Globus pallidus (tissue), 1 donor: ENCODE measurements at places on chromosomes 7 and 10.

GRCh38 chr10:34058845-34059614, 724.6 kb upstream of the NRP1 start:
- DNase-seq, result peak; percentile 17

- DNase-seq, result no peak
Observed at GRCh38 chr10:13195016-13195415, 33.7 kb downstream of the MCM10 start.

- DNase-seq, result no peak
Observed at GRCh38 chr10:36349445-36350078, 707.5 kb upstream of the FZD8 start.

DNA sequence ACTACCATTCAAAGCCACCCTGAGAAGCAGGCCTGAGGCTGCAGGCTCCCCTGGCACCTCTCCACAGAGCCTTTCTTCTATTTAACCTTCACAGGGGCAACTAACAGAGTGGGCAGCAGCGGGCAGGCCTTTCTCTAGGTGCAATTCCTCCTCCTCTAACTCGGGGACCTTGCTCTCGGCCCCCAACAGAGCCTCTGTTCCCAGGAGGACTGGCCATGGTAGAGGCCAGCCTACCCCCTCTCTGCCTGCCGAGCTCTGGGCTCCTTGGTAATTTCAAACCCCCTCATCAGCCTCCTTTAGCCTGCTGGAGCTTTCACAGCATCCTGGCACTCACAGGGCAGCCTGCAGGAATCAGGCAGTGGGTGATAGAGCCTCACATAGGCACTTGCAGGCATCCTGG, 920.8 kb upstream of the ZNF722 start:
- DNase-seq, result no peak

DNA sequence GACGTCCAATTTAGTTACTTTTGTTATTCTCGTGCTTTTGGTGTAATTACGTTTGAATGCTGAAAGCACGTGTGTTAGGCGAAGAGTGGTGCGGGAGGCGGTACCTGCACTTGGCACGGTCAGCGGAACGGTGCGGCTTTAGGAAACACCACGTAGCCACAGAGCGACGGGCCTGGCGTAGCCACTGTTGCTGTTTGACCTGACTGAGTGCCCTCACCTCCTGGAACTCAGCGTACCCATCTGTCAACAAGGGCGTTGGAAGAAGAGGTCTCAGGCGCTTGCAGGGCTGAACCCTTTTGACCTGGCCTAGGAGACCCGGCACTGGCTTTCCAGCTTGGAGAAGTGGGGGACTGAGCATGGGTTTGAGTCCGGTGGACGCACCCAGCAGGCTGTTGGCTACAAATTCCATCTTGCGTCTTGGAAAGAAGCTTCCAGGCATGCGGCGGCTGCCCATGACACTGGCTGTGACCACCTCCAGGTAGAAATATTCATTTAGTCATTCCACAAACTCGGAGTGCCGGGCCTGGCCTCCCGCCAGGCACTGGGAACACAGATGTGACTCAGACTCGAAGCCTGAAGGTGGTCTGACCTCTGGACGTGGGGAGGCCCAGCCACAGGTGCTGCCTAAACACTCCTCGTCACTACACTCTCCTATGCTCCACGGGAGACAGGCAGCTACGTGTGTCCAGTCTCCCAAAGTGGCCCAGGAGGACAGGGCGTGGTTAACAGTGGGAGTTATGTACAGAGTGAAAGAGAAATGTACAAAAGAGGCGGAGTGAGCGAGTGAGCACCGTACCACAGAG, 22.2 kb downstream of the FAM20C start:
- no peak for DNase-seq

- no peak for DNase-seq
Observed at GRCh38 chr7:110309941-110310340, 781.0 kb upstream of the LRRN3 start.

- no peak for DNase-seq
Observed at GRCh38 chr10:50260791-50261281, 9.5 kb upstream of the ASAH2 start.

- no peak for DNase-seq
Observed at GRCh38 chr10:5545011-5545410, 20.2 kb downstream of the CALML3 start.

GRCh38 chr7:39199006-39199405, 221.3 kb downstream of the POU6F2 start:
- no peak for DNase-seq

- no peak for DNase-seq
Observed at GRCh38 chr7:20283385-20283784, 47.3 kb upstream of the ITGB8 start.

- no peak for DNase-seq
Observed at GRCh38 chr10:14678637-14679036, 96.1 kb downstream of the FAM107B start.

- DNase-seq, result no peak
Observed at GRCh38 chr7:27835376-27835775, 95.4 kb downstream of the TAX1BP1 start.

DNA sequence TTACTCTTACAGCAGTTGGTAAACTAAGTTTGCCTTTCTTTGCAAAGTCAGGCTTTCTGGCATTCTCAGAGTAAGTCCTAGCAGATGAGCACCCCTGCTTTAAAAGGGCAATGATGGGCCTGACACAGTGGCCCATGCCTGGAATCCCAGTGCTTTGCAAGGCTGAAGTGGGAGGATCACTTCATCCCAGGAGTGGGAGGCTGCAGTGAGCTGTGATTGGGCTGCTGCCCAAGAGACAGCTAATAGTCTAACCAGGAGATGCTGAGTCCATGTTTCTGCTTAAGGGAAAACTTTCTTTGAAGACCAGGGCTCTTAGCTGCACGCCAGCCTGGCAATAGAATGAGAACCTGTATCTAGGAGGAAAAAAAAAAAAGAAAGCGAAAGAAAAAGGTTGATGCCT, 100.2 kb upstream of the MPP7 start:
- no peak for DNase-seq

DNA sequence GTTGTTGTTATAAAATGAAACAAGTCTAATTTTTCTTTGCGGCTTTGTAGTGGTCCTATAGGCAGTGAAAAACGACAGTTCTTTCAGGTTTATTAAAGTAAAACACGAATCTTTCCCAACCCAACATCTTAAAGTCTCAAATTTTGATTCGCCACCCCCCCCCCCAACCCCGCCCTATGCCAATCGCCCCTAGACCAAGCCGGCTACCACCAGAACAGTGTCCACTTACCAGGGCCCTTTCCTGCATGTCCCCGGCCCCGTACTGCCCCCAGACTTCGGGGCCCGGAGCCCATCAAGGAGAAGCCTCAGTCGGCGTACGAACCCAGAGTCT, 335 bp upstream of the CHCHD1 start:
- DNase-seq, result no peak

GRCh38 chr7:48176356-48176893, 5.2 kb downstream of the ABCA13 start:
- no peak for DNase-seq

DNA sequence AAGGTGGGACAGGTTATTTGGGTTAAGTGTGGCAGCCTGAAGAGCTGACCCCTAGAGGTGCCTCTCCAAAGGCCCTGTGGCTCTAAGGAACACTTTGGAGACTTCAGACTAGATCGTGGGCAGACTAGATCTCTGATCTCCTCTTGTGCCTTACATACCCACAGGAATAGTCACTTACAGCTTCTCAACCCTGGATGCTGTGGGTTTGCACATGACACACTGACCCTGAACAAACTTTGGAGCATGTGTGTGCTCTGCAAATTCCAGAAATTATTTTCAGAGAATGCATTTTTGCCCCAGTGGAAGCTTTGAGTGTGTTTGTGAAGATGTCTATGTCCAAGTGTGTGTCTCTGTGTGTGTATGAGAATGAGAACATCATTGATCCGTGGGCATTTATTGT, 119.6 kb downstream of the EMX2 start:
- DNase-seq, result no peak
